ENCODE measurements at places on chromosomes 3 and 15.

DNA sequence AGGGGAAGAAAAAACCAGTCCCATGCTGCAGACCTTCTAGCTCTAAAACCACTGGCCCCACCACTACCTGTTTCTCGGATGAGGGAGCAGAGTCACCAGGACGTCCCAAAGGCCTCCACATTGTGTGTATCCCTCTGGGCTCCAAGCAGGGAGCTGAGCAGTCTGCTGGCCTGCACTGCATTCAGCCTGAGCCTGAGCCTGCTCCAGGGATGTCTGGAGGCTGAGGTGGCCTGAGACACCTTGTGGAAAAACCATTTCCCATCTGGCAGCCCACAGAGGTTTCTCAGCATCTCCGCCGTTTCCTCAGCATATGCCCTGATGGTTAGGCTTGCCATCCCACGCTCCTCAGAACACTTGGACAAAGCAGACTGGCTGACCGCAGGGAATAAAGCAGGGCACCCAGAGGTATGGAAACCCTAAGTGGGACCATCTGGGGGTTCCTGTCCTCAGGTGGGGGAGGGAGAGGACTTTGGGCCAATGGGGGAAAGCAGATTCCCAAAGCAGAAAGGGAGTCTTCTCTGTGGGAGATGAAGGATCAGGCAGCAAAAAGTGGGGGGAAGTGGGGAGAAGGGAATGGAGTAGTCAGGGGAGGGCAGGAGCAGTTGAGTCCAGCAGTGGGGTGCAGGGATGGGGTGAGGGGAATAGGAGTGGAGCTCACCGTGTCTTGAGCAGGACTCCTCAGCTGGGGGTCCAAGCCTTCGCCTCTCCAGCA is at the start of gene CILP:
CILP (minus strand) TSS at position 704 of the 712 bp plus-strand sequence. CDS start 1,718 bp downstream, outside the sequence.
- no peak for DNase-seq

- DNase-seq: no peak
Measured at GRCh38 chr3:37715358-37715757, 146.3 kb upstream of the CTDSPL start.

GRCh38 chr3:195714380-195715011 is 6.3 kb upstream of the MUC20 start:
- DNase-seq: no peak

DNA sequence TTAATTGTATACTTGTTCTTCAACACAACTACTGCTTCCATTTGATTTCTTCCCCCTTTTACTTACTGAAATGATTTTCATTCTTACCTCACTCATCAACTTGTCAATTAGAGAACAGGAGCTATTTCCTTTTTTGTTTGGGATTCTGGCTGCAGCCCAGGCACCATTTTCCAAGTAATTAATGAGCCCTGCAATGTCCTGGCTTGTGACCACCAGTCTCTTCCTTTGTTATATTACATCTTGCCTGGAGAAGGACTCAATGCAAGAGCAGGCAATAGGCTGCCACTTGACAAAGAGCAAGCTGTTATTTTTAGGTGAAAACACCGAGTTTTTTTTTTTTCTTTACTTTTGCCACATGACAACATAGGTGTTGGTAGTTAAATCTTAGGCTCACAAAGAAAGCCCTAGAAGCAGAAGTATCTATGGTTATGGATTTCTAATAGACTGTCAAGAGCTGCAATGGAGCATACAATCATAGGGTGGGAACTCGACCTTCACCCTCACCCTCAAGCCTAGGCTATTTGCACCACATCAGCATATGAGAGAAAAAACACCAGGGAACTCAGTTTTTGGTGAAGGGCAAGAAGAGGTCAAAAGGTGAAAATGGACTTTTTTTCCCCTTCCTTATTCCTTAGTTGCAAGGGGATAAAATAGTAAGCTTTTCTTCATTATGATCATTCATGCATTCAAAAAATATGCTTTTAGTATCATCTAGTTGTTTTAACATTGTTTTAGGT is 114.9 kb downstream of the TNIK start:
- DNase-seq: peak; percentile 91

- DNase-seq: no peak
Measured at GRCh38 chr3:164451072-164451910, 627.0 kb downstream of the SI start.

DNA sequence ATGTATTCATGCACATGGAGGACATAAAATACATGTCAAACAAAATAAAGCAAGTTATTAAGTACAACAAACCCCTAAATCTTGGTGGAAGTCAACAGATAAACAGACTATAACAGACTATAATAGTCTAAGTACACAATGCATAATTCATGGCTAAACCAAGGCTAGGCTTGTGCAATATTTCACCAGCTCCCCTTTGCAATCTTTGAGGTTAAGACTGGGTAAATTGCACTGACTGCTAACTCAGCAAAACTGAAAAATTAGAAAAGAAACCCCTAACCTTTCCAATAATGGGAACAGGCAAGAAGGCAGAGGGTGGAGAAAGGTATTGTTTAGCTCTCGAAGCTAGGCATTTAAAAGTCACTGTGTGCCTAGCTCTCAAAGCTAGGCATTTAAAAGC is 304.9 kb upstream of the WNT5A start:
- DNase-seq: no peak

DNA sequence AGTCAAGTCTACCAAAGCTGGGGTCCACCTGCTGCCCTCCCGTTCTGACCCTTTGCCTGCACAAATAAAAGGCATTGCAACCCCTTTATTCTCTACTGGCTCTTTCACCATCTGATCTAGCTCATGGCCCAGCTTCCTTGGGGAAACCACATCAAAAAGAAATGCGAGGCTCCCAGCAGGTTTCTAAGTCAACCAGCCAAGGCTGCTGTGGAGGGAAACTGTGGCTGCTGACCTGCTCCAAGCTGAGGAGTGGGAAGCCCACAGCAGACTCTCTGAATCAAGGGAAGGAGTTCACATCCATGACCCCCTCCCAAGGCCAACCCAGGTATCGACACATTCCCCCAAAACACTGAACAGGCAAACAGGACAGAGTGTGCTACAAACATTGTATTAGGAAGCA is 25.2 kb upstream of the SLCO2A1 start:
- DNase-seq: no peak

- no peak for DNase-seq
Measured at GRCh38 chr15:25469377-25469776, 30.6 kb upstream of the UBE3A start.

DNA sequence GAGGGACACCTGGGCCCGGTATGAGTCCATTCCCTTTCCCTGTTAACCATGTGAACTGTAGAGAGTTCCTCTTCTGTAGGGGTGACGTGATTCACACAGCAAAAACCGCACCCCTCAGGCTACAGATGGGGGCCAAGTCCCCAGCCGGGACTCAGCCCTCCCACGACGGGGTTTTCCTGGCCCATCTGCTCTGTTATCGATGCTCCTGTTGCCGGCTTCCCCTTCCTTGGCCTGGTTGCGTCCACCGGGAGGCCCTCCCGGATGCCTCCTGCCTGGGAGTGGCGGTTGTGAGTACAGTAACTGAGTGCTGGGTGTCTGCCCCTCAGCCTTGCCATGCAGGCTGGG is 817 bp upstream of the PLXNA1 start:
- DNase-seq: no peak

DNA sequence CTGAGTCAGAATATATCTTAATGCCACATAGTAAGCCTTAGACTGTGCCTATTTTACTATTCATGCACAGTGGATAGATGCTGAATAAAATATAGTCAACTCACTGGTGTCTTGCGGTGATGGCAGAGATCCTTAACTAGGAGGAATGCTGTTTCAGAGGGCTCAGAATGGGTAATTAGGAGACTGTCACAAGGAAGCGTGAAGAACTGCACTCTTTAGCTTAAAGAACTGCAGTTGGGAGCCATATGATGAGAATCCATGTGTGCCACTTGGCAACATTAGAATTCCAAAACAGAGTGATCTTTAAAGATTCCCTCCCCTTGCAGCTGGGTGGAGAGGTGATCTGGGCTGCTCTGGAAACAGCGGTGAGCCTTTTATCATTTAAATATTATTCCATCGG is 357.6 kb downstream of the MCTP2 start:
- no peak for DNase-seq

DNA sequence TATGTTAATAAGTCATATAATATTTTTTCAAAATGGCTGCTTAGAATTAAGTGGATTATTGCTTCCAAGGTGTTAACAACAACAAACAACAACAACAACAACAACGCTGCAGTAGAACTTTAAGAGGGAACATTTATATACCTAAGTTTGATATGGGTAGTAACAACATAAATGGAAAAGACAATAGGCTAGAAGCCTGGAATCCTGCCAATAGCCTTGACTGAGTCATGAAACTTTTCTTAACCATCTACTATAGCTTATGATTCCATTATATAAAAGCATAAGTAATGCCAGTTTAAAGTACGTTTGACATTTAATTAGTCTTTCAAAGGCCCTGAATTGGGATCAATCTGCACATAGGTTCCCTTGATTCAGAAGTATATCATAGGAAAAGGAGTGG is 31.2 kb downstream of the SATB1 start:
- no peak for DNase-seq

DNA sequence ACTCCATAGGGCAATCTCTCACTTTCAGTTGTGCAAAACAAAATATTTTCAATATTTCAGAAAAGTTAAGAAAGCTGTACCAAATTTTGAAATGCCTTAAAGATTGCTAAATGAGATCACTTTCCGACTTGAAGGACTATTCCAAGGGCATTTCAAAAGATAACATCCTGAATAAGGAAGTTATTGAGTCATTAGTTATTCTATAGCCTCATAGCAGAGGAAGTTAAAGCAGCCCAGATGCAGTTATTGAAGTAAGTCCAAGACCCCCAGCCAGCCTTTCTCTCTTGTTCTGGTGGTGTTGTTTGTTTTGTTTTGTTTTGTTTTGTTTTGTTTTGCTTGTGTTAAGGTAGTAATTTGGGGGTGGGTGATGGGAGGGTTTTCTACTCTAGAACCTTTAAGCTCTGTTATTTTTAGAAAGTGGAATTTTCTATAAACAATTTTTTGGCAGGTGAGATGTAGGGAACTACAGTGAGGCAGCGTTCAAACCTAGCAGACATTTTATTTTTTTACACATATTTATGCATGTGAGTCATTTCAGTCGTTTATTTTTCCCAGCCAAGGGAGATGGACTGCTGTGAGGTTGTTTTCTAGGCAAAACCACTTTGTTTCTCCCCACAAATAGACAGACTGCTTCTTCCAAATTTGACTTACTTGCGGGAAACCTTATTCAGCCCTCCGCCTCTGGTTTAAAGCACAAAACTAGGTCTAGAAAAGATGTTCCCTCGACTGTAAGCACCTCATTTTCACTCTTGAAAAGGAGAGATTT is 216.3 kb upstream of the ARPP21 start:
- no peak for DNase-seq

DNA sequence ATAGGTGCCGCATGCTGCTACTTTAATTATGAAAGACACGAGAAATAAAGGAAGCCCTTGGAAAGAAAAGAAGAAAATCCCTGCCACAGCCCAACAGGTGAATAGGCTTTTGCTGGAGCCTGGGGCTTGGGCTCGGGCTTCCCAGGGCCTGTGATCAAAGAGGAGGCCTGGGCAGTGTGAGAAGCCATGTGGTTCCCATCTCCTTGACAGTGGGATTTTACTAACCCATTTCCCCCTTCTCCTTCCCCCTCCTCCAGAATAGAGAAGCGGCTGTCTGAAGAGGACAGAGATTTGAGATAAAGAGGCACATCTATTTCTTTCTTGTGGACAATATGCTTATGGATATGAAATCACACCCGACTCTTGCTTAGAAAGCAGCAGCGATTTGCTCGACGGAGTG is 369.1 kb downstream of the MCTP2 start:
- no peak for DNase-seq
